Stimulated activated CD8-positive, alpha-beta memory T cell treated with anti-CD3 and anti-CD28 coated beads, Interleukin-15, amount 100 ng/mL, for 24 hours (primary cell): ENCODE measurements at places on chromosomes 4 and X.

- no peak for DNase-seq
These were observed 48.7 kb upstream of the FGF16 start for GRCh38 chrX:77398330-77398954.

GRCh38 chrX:21382715-21383114 is 8.5 kb downstream of the CNKSR2 start:
- DNase-seq = no peak

DNA sequence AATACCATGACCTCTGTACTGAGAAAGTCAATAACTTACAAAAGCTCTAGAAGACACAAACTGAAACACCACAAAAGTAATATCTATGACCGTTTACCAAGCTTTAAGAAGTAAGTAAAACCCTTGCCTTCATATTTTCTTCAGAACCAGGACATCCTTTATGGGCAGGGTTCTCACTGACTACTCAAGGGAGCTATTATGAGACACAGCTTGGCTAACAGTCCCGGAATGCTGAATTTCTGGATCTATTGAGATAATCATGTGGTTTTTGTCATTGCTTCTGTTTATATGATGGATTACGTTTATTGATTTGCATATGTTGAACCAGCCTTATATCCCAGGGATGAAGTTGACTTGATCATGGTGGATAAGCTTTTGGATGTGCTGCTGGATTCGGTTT is 19.9 kb upstream of the CDS1 start:
- no peak for DNase-seq

- no peak for DNase-seq
These were observed 55.7 kb upstream of the MMAA start for GRCh38 chr4:145563293-145563985.

- no peak for DNase-seq
These were observed 22.0 kb downstream of the SPARCL1 start for GRCh38 chr4:87506974-87507701.

GRCh38 chr4:47494124-47494430 is 9.0 kb downstream of the ATP10D start:
- no peak for DNase-seq

DNA sequence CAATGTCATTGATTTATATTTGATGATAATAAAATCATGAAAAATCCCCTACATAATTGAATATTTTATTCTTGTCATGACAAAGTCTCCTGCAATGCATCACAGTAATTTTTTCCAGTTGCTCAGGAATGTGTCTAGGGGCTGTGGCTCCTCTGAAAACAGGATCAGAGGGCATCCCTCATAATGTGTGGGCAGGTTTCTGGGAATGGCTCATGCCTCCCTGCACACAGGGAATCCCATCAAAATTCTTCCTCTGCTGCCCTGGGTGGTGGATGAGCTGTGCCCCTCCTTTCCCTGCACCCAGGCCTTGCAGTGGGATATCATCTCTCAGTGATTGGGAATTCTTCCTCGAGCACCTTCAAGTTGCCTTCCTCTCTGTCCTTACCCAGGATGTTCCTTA is 20.4 kb upstream of the PUDP start:
- no peak for DNase-seq

DNA sequence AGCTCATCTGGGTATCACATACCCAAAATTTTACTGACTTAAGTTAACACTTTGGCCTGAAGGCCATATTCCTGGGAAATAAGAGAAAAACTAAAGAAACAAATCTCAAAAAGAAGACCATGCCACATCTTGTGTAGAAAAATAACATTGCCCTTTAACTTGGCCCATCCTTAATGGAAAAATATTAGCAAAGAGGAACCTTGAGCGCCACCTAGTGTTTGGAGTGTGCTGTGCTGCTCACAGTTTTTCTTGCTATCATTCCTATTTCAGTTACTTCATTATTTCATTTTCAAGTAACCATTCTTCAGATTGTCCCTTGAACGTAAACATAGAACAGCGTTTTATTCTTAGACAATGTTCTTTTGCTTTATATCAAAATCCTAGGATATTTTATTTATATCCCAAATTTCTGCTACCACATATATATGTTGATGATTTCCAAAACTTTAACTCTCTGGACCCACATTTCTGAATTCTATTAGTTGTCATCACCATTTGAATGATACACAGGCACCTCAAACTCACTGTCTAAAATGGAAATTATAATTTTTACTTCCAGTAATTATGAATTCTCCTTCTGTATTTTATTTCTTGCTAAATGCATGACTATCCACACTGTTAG is 999.0 kb upstream of the ADGRL3 start:
- no peak for DNase-seq

DNA sequence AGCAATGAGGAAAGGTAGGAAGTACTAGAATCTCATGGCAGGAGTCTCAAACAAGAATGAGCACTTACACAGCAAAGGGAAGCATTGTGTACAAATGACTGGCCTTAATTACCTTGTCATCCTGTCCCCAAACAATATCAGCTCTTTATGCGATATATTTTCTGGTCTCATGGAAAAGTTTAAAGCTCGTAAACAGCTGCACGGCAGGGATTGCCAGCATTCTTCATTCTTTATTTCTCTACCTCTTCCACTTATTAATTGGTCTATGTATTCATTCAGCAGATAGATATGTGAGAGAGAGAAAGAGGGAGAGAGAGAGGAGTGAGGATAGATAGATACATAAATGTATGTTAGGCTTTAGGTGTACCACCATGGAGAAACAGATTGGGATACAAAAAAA is 155.8 kb upstream of the FAT4 start:
- no peak for DNase-seq

GRCh38 chr4:113016377-113016776 is 33.1 kb upstream of the ANK2 start:
- no peak for DNase-seq

DNA sequence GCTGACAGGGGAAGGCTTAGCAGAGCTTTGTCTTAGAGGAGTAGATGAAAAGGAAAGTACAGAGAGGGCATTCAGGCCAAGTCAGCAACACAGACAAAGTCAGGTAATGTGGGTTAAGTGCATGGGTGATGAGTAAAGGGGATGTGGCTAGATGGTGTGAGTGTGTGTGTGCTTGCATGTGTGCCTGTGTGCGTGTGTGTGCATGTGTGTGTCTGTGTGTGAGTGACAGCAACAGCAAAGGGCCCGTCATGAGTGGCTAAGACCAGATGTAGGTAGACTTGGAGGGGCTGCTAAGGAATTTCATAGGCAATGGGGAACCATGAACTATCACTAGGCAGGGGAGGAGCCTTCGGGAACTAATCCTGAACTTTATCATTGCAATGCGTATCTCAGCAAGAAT is 2.2 kb upstream of the GPR78 start:
- DNase-seq = no peak
